CD4-positive, alpha-beta T cell (primary cell): ENCODE measurements at places on chromosomes 2 and 18. TPM values are rescaled to one million over a fixed set of nuclear protein-coding genes. Genes with fewer than 3 reads are reported as not detected.

- no peak for DNase-seq
These were observed 37.4 kb downstream of the NCK2 start for GRCh38 chr2:105782123-105782522.

DNA sequence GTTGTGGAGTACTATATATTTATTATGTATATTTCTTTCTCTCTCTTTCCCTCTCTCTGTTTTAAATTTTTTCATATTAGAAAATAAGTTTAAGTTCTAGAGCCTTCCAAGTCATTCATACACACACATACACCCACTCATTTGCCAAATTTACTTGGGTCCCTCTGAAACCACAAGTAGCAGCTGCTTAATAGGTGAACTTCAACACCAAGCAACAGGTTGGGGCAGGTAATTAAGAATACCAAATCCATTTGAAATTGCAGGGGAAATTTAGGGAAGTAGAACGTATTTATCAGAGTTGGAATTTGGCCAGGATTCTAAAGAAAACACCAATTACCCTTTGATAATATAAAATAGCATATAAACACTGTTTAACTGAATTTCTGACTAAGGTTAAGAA, 75.0 kb upstream of the RBBP8 start:
- DNase-seq, result no peak

Gene CNGA3
- not detected for total RNA-seq

DNA sequence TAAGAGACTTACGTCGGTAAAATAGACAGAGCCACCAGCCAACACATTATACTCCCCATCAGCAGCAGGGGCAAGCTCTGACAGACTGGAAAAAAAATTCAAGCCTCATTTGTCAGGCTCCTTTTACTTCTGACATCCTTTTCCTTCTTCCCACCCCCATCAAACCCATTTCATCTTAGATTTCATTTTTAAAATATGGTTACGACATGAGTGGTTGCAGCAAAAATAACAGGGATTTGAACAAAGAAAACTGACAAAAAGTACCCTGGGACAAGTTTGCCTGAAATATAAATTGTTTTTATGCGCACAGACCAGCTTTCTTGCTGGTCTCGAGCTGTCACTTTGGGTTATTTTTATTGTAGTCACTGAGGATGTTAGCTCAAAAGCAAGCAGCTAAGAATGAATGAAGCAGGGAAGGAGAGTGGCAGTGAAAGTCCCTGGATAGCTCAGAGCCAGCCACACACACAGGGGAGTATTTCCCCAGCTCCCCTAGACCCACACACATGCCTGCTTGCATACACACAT, 30.7 kb upstream of the LINC00305 start:
- no peak for DNase-seq

Gene CDH2
- total RNA-seq, result not detected

Gene LCT
- total RNA-seq, result not detected

Gene REG3A
- not detected for total RNA-seq

DNA sequence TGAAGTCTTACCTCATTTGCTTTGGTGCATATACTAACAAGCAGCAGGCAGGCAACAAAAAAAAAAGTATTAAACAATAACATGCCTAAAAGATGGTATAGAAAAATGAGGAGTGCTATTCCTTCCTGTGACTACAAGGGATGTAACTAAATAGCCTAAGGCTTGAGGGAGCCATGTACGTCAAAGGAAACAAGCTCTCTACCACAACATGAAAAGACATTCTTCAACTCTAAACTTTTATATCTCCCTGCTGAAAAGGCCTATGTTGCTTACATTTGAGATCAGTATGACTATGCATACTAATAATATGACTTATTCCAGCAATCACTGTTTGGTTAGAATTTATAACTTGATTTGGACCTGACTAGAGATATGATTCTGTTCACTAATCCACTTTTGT, 347.9 kb downstream of the ADCYAP1 start:
- no peak for DNase-seq

Gene DCDC2C
- not detected for total RNA-seq

GRCh38 chr2:17772532-17772931, 18.6 kb downstream of the GEN1 start:
- DNase-seq, result no peak

GRCh38 chr2:201699416-201699815, 972 bp upstream of the MPP4 start:
- no peak for DNase-seq
